Thymus (tissue), 14 donors: ENCODE measurements at places on chromosomes 12 and 14.

GRCh38 chr14:99578541-99579101 lies 25.4 kb downstream of the CCDC85C start:
- DNase-seq, result no peak

DNA sequence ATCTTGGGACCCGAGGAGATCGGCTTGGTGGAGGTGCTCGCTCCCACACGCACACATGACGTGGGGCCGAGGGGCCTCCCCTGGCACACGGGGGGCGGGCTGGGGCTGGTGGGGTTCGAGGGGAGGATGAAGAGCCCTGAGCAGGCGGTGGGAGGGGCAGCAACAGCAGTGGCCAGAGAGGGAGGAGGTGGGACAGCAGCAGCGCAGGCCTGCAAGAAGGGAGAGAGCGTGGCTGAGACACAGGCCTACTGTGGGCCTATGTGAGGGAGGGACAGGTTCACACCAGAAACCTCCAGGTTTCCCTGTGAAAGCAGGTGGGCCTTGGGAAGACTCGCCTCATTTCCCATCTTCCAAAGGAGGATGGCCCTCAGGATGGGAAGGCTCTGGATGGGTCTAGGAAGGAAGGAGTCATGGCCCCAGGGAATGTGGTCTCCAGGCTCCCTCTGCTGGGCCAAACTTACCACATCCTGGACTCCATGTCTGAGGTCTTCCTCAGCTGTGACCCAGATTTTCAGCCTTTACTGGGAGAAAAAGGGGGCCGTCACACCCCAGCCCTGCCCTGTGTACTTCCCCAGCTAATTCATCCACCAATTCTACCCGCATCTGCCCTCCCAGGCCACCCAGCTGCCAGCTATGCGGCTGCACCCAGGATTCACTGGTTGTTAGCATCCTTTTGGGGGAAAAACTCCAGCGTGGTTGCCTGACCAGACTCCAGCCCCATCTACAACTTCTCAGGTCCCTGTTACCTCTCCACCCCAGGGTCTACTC lies 2.8 kb downstream of the PIANP start:
- peak; percentile 17 for DNase-seq

- no peak for DNase-seq
These were observed 8.8 kb downstream of the DDX47 start for GRCh38 chr12:12821975-12822374.

DNA sequence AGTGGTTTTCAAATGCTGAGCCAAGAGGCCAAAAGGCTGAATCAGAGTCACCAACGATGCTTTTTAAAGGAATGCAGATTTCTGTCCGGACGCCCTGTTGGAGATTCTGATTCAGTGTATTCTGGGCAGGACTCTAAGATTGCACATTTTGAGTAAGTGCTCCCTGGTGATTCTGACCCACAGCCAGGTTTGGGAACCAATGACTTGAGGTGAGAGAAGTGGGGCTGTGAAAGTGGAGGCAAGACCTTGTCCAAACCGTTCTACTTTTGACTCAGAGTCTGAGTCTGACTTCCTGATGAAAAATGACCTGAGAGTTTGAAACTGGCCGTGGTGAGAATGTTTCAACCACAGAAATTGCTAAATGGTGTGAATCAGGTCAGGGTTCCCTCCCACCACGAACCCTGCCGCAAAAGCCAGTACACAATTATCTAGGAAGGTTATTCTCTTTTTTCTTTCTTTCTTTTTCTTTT lies 90.2 kb downstream of the NTN4 start:
- DNase-seq, result no peak

- DNase-seq, result no peak
These were observed 137.0 kb downstream of the MED13L start for GRCh38 chr12:116140529-116140928.

- DNase-seq, result no peak
These were observed 67.8 kb downstream of the OTX2 start for GRCh38 chr14:56742391-56742878.

DNA sequence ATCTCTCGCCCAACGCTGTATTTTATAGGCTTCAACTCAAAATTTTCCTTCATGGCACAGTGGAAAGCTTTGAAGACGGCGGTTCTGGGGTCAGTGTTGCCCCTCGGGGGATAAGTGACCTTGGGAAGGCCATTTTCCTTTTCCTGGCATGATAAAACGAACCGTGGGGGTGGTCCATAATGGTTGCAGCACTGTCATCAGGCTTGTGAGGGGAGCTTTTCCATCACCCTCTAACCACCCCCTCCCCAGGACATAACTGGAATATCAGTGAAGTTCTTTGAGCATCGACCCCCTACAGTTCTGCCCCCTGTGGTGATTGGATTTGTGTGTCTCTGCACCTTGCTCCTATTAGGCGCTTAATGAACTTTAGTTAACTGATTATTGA lies 16.0 kb downstream of the FOS start:
- no peak for DNase-seq

GRCh38 chr12:88401155-88401554 lies 179.1 kb downstream of the KITLG start:
- no peak for DNase-seq

- DNase-seq, result no peak
These were observed 898.2 kb upstream of the USP15 start for GRCh38 chr12:61362037-61362436.

GRCh38 chr12:128811806-128812205 lies 12.0 kb downstream of the SLC15A4 start:
- DNase-seq, result no peak

- DNase-seq, result no peak
These were observed 498.3 kb downstream of the KCNH5 start for GRCh38 chr14:62546862-62547474.

DNA sequence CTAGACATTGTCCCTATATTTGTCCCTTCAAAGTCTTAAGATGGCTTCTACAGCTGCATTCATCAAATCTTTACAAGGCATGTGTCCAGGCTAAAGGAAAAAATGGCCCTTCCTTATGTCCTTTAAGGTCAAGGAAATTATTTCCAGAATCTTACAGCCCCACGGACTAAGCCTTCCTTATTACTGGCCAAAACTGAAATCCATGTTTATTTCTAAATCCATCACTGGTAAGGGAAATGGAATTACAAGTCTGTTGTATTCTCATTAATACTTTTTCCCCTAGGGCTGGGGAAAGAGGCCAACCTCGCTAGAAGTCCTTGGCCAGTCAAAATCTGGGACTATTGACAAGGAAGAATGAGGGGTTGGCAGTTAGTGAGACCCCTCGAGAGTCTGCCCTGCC lies 252.5 kb downstream of the TMEM132C start:
- DNase-seq, result no peak

- DNase-seq, result no peak
These were observed 881 bp downstream of the PYGL start for GRCh38 chr14:50943261-50943942.

DNA sequence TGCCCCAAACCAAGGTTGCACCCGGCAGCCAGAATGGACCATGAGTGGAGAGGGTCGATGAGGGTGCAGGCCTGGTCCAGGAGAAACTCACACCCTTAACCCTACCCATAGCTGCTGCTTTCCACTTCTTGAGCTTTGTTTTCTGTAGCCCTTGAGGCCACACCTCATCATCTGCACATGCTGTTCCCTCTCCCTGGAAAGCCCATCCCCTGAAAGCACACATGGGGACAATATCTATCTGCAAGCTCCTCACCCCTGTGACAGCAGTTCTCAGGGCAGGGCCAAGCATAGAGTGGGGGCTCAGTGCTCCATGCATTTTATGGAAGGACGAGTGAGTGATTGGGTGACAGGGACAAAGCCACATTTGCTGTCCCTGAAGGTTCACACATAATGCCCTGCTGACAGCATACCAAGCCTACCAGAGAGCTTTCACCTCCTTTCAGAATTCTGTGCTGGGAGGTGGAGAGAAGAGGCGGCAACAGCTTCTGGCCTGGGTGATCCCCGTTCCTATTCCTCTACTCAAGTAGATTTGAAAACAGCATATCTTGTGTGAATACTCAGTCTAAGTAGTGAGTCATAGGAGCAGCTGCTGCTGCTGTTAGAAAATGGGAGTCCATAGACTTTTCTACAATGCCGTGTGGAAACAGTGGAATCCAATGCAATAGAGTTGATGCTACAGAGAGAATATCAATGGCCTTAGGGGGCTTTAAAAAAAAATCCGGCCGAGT lies 44.6 kb downstream of the SRGAP1 start:
- DNase-seq, result no peak
